ENCODE measurements at places on chromosomes 4 and X. TPM values are rescaled to one million over a fixed set of nuclear protein-coding genes. Genes with fewer than 3 reads are reported as not detected.

- DNase-seq, result no peak
These were observed 5.6 kb downstream of the SH3TC1 start for GRCh38 chr4:8204576-8205227.

GRCh38 chr4:146053891-146054290 is 115.3 kb upstream of the ZNF827 start:
- no peak for DNase-seq

- DNase-seq, result peak; percentile 73
These were observed 105.4 kb upstream of the TBC1D9 start for GRCh38 chr4:140861359-140862176.

- no peak for DNase-seq
These were observed 70.6 kb downstream of the ARFIP1 start for GRCh38 chr4:152850377-152850776.

DNA sequence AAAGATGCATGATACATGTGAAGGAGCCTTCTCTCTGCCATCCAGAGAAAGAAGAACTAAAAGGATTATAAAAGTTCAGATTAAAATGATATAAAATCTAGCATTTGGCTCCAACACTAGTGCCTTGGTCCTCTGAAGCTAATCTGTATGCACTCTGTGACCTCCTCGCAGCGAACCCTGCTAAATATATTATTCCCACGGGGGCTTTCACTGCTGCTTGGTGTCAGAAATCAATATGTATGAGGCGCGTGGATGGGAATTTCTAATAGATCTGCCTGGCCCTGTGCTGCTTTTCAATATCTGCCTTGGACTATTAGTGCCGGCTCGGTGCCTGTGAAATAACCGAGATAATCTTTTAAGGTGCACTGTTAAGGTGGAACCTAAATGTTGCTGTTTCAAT is 69.7 kb downstream of the CXXC4 start:
- DNase-seq, result no peak

DNA sequence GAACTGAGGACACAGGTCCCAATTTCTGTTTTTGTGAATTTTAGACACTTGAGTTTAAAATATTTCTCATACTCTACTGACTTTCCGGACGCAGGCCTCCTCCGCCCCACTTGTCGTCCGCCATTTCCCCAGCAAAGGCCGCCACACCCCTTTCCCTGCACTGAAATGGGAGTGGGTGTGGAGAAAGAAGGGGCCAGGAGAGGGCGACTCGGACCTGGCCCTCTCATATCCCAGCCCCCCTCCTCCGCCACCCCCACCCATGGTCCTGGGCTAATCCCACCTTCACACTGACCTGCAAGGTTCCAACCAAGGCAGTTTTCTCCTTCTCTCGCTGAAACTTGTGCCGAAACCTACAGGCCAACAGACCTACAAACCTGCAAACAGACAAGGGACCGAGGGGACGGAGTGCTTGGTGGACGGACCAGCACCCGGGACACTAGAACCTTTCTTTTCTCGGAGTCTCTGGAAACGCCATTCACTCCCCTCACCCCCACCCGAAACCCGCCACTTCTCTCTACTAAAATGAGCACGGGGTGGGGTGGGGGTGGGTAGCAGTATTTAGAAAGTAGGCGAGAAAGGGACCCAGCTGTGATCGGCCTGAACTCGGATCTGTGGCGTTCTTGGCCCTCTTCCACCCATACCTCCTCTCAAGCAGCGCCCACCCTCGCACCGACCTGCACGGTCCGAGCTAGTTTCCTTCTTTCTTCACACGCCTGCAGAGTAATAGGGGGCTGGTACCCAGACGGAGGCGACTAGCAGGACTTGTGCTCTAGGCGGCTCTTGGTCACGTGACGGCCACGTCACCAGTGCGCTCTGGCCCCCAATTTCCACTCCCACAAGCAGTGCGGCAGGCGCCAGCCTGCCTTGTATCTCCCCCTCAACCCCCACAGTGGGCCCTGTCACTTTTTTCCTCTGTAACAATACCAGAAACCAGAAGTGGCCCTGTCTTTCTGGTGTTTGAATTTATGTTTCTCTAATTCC is at the start of gene ARMCX6:
ARMCX6 (minus strand) TSS at position 790 of the 981 bp plus-strand sequence. CDS start 1,380 bp downstream, outside the sequence.
- DNase-seq, result peak; percentile 87

DNA sequence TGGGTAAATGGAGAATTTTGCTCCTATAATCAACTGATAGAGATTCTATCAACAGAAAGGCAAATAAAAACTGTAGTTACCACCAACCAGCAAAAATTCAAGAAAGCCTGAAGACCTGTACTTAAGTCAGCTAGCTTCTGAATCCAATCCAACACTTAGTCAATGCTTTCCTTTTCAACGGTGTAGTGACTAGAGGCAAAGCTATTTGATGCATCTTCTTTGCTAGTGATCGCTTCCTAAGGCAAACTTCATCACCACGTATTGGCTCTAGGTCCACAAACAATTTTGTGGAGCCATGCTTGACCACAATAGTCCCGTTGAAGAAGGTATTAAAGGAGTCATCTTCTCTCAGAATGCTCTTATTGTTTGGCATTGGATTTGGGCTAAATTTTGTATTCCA is 25.0 kb upstream of the UBA6 start:
- DNase-seq, result no peak

DNA sequence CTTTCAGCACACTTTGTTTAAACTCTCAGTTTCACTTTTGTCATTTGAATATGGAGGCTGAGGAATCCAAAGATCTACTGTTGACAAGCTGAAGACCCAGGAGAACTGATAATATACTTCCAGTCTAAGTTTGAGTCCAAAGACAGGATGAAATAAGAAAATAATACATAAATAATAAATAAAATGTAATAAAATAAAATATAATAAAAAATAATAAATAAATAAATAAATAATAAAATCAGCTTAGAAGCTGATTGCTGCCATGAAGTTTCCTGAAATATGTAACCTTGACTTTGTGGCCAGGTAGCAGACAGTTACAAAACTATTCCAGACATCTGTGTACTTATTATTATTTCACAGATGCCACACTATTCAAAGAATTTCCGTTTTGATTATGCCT is 55.0 kb downstream of the NPY2R start:
- DNase-seq, result no peak

- no peak for DNase-seq
These were observed 245.2 kb downstream of the RAB28 start for GRCh38 chr4:13238936-13239335.

DNA sequence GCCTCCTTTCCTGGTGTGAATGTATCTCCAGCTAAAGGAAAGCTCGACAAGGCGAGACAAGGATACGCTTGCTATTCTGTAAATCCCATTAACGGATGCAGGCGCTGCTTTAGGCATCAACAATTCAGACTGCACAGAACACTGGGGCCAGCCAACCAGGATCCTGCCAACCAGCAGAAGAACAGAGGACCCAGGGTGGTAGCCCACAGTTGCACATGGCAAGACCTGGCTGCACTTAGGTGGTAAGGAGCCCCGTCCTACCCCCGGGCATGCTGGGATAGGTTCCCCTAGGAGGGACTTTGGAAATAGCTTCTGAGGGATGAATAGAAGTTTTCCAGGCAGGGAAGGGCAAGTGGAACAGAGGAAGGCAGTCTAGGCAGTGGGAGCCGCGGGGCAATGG is 20.7 kb downstream of the PSAPL1 start:
- no peak for DNase-seq

KIAA1210 gene
- total RNA-seq, result 0.27 TPM

CT45A2 gene
- not detected for total RNA-seq

FABP2 gene
- total RNA-seq, result not detected

TMEM154 gene
- 3.7 TPM for total RNA-seq

SLC10A4 gene
- total RNA-seq, result not detected

ART3 gene
- 35.8 TPM for total RNA-seq

HAND2 gene
- total RNA-seq, result 0.27 TPM

CD40LG gene
- 0.31 TPM for total RNA-seq

Measured in sciatic nerve (tissue), 2 donors.